ENCODE measurements at places on chromosomes 4 and X.

DNA sequence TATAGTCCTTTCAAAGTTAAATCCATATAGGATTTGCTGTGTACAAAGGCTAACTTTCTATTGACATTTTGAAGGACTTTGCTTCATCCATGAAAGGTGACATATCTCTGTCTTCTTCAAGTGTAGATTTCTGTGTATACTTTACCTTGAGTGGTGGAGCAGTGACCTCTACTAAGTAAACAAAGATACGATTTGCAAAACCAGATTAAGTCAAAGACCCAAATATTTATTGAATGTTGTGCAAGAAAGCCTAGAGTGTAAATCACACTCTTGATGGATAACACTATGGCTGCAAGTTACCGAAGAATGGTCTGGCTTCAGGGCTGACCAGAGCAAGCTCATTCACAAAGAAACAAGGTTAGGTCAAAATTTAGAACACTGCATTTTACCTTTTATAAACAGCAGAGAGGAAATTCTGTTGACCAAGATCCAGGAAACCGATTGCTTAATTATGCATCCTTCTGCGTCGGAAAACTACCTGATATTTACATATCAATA is 5.4 kb upstream of the FGG start:
- DNase-seq: no peak

DNA sequence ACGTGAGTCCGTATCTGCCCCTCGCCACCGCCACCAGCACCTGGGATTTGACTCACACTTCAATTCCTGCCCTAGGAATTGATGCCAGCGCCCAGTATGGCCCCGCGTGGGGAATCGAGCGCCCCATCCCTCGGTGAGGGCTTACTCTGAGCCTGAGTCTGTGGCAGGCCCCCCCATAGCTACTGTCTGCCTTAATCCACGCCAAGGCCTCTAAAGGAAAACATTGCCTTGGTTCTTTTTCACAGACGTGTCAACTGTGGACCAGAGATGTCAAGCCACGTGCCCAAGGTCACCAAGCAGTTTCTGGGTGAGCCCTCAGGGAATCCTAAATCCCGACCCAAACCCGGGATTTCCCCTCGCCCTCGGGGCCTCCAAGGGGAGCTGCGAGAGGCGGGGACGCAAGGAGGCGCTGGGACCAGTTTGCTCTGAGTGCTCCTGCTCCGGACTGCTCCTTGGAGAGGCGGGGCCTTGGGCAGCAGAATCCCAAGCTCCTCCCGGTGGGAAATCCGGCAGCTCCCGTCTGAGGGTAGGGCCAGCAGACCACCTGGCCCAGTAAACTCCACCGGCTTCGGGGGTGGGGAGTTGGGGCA is 12.9 kb downstream of the MSX1 start:
- no peak for DNase-seq

DNA sequence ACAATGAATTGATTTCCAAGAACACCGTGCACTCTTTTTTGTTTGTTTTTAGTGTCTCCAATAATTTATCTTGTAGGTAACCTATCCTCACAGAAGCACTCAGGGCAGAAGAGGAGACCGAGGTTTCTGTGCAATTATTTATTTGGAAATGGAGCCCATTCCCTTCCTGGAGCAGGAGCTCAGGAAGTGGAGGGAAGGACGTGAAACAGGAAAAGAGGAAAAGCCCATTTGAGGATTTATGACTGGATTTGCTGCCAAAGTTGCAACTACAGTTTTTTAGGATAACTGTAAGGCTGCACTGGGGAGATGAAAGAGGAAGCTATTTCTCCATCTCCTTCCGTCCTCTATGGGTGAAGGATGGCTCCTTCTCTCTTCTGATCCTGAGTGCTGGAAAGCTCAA is 31.7 kb upstream of the MXRA5 start:
- DNase-seq: no peak

GRCh38 chr4:167021545-167022155 is 212.6 kb downstream of the SPOCK3 start:
- no peak for DNase-seq

DNA sequence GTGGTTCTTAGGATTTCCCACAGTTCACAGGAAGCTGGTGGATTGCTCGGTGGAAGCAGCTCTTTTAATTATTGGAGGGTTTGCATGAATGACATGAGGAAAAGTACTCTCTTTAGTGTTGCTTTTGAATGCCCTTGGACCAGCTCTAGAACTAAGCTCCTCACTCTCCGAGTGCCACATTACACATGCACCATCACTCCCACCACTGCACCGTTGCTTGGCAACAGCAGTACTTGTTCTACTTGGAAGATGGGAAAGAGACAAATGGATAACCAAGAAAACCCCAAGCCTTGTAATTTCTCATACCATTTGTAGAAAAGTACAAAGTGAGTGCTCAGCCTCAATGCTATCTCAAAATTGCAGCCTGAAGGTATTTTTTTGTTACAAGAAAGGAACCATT is 620.2 kb upstream of the BOD1L1 start:
- no peak for DNase-seq

- no peak for DNase-seq
Observed at GRCh38 chr4:145436796-145437195, 44.9 kb upstream of the SMAD1 start.

GRCh38 chrX:47846040-47846439 is 9.3 kb downstream of the ZNF81 start:
- no peak for DNase-seq

GRCh38 chr4:1051472-1051871 is 40.0 kb downstream of the FGFRL1 start:
- DNase-seq: no peak

DNA sequence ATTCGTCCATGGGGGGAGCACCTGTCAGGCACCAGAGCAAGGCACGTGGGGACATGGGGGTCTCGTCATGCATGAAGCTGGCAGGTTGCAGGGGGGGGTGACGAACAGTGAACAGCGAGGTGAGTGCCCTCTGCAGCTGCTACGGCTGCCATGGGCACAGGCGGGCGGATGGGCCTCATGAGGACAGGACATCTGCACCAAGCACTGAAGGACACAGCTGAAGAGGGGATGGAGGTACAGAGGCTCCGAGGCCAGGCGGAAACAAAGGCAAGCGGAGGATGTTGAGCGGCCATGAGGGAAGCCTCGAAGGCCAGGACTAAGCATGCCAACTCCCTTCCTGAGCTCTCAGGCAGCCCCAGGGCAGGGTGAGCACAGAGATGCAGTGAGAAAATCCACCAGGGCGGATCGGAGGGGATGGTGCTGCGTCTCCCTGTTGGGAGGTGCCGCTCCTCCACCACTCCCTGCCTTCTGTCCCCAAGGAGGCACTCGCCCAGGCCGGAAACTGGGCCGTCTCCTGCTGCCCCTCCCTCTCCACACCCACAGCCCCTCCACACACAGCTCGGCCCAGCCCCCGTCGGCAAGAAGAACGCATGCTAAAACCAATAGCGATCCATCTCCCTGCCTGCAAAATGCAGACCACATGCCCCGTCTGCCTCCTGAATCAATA is 24.6 kb downstream of the ABLIM2 start:
- no peak for DNase-seq

- no peak for DNase-seq
Observed at GRCh38 chr4:175090116-175090515, 172.0 kb downstream of the ADAM29 start.

DNA sequence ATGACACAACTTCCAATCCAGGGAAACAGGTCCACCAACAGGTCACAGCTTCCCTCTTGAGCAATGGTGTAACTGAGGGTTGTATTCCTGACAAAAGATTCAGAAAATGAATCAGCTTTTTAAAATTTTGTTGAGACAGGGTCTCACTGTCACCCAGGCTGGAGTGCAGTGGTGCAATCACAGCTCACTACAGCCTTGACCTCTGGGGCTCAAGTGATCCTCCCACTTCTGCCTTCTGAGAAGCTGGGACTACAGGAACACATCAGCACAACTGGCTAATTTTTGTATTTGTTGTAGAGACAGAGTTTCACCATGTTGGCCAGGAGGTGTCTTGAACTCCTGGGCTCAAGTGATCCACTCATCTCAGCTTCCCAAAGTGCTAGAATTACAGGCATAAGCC is 43.7 kb downstream of the SAT1 start:
- no peak for DNase-seq

DNA sequence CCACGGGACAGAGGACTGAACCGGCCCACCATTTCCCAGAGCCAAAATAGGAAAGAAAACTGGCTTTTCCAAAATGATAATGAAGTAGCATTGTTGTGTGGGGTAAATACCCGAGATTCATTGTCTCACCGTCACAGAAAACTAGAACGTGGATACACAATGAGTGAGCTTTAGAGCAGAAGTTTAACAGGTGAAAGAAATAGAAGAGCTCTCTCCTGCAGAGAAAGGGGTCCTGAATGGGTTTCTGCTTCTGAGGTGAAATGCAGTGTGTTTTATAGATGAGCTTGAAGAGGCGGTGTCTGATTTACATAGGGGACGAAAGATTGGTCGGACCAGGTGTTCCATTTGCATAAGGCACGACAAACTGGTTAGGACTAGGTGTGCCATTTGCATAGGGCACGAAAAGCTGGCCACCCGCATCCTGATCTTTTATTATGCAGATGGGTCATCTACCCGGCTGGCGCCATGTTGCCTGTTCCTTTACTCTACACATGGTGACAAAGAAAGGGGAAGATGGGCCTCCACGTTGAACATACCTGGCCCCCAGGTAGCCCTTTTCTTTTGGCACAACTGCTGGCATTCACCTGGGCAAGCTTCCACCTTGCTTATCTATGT is 118.1 kb downstream of the ATXN3L start:
- DNase-seq: no peak

DNA sequence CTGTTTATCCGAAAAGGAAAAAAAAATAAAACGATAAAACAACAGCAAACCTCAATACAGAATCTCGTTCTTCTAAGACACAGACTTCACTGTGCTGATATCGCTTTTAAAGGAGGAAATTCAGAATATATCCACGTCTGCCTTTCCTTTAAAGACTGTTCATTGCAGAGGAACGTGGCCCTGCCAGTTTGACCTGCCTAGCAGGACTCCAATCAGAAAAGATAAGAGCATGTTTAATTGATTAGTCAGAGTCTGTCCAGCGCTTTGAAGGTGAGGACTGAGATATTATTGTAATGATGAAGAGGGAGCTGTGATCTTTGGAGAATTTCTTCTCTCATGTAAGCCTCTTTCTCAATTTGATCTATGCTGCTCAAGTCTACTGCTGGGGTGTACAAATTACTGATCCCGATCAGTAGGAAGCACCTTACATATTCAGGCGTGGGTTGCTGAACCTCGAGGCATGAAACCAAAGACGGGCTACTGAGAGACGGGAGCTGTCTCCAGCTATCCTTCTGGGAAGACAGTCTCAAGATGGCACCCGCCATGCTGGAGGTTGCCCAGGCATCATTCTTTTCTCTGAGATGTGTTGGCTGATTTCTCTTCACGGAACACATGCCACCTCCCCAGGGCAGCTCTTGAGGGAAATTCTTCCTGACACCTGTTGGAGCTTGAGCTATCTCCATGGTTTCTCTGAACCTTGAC is 146.1 kb downstream of the SHOX start:
- no peak for DNase-seq

DNA sequence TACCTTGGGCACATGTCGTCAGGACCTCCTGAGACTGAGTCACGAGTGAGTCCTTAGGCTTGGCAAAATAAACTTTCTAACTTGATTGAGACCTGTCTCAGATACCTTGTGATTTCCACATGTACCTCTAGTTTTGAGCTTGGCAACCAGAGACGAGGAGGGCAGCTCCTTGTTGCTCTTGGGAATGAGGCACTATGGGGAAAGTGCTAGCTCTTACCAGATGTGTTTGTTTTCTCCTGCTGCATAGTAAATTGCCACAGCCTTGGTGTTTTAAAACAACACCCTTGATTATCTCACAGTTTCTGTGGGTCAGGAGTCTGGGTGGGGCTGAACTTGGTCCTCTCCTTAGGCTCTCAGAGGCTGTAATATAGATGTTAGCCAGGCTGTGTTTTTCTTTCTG is 59.1 kb upstream of the MAML3 start:
- no peak for DNase-seq

DNA sequence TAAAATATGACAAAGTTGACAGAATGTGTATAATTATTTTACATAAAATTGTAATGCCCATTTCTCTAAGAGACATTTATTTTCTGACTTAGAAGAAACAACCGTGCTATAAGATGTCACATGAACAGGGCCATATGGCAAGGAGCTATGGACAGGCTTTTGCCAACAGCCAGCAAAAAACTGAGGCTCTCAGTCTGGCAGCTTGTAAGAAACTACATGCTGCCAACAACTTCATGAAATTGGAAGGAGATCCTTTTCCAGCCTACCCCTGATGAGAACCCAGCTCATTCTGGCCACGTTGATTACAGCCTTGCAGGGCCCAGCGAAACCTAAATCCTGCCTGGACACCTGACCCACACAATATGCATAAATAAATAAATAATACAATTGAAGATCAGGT is 250.3 kb upstream of the ARSJ start:
- no peak for DNase-seq

DNA sequence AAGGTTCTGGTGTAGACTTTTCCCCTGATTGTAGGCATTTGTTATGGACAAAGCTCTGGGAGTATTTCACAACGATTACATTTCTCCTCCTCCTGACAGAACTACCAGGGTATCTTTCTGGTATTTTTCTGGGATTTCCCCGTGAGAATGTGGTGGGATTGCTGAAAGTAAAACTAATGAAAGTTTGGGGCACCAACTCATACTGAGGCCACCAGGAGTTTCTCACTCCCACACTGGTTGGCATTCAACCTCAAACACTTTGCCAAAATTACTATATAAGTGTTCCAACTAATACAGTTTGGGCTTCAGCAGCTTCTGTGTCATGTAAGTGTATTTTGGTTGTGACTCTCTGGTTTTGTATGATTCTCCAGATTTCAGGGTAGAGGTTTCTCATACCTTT is 855.1 kb downstream of the GLUD2 start:
- DNase-seq: no peak

GRCh38 chr4:58247792-58248191 is 1137.6 kb upstream of the IGFBP7 start:
- no peak for DNase-seq

GRCh38 chr4:151260526-151260925 is 16.4 kb upstream of the PRSS48 start:
- no peak for DNase-seq

- DNase-seq: no peak
Observed at GRCh38 chrX:80578517-80579105, 158.4 kb downstream of the TENT5D start.

DNA sequence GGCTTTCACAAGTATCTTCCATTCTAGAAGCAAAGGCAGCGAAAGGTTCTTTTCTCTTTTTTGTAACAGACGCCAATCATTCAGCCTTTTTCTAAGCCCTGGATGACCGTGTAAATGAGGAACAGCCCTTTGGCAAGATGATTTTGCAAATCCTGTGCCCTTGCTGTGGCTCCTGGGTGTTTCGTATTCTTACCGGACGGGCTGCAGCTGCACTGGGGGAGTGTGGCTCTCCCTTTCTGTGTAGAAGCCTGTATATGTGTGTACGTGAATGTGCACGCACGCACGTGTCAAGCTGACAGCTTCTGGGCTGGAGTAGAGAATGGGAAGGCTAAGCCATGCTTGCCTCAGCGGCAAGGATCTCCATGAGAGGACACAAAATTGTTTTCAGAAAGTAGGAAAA is 8.2 kb downstream of the GRPEL1 start:
- DNase-seq: no peak

GRCh38 chr4:100742045-100742444 is 224.2 kb upstream of the EMCN start:
- DNase-seq: no peak
